ENCODE measurements at places on chromosomes 6 and 20.

- DNase-seq: no peak
- no peak overlapping the region for H3K4me3 ChIP-seq
- H3K36me3 ChIP-seq: no peaks in the 10 kb centered on the region
- no peak overlapping the region for H3K27ac ChIP-seq
- H3K27me3 ChIP-seq: no peaks in the 10 kb centered on the region
Measured at GRCh38 chr20:24668791-24669190, 199.4 kb downstream of the SYNDIG1 start.

DNA sequence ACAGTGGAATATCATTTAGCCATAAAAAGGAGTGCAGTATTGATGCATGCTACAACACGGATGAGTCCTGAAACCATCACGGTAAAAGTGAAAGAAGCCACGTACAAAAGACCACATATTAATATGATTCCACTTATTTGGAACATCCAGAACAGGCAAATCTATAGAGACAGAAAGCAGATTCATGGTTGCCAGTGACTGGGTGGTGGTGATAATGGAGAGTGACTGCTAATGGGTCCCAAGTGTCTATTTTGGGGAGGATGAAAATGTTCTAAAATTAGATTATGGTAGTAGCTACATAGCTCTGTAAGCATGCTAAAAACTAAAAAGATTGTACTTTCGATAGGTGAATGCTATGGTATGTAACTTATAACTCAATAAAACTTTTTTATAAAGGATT, 18.4 kb upstream of the CCND3 start:
- DNase-seq: no peak
- H3K27ac ChIP-seq: no peak overlapping the region
- H3K4me1 ChIP-seq: no peaks in the 10 kb centered on the region
- H3K27me3 ChIP-seq: no peaks in the 10 kb centered on the region
- H3K36me3 ChIP-seq: no peaks in the 10 kb centered on the region

DNA sequence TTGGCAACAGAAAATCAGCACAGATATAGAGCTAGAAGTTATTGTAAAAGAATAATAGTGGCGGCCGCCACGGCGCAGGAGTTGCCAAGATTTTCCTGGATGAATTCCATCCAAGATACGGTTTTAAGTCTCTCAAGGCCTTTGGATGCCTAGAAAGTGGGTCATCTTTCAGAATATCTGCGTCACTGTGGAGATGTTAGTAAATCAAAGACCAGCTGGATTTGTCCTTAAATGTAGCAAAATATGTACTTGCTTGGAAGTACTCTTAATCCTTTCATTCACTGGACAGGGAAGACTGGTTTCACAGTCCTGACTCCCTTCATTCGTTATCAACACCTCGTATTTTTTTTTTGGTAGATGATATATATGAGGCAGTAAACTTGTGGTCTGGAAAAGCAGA, 83.0 kb downstream of the SLC22A3 start:
- peaks cover 11% of the 10 kb centered on the region for H3K4me1 ChIP-seq
- no peaks in the 10 kb centered on the region for H3K36me3 ChIP-seq
- no peak overlapping the region for H3K27ac ChIP-seq
- no peaks in the 10 kb centered on the region for H3K27me3 ChIP-seq

- no peaks in the 10 kb centered on the region for H3K27me3 ChIP-seq
- no peaks in the 10 kb centered on the region for H3K36me3 ChIP-seq
- no peak for DNase-seq
- no peak overlapping the region for H3K27ac ChIP-seq
Measured at GRCh38 chr6:149938571-149939355, 3.1 kb upstream of the ULBP2 start.

DNA sequence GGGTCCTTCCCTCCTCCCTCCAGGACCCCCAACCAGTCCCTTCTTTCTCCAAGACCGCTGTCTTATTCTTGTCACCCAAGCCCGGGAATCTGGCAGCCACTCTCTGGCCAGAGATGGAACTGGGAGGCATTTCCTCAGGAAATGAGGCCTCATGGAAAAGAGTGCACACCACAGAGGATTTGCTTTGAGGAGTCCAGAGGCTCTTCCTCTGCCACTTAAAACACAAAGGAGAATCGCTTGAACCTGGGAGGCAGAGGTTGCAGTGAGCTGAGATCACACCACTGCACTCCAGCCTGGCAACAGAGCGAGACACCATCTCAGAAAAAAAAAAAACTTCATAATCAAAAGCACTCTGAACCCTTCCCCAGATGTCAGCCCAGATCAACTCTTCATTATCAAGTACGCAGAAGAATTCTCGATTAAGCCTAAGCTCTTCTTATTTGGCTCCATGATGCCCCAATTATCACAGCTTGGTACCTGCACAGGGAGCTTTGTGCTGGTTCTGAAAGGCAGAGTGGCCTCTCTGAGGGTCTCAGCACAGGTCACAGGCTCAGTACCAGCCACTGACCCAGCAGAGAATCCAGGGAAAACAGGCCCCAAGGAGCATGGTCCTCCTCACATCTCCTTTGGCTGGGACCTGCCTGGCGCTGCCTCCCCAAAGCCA, 82.9 kb upstream of the MAFB start:
- H3K4me3 ChIP-seq: no peak overlapping the region
- no peaks in the 10 kb centered on the region for H3K36me3 ChIP-seq
- H3K4me1 ChIP-seq: no peaks in the 10 kb centered on the region
- no peak for DNase-seq
- H3K27me3 ChIP-seq: no peaks in the 10 kb centered on the region

DNA sequence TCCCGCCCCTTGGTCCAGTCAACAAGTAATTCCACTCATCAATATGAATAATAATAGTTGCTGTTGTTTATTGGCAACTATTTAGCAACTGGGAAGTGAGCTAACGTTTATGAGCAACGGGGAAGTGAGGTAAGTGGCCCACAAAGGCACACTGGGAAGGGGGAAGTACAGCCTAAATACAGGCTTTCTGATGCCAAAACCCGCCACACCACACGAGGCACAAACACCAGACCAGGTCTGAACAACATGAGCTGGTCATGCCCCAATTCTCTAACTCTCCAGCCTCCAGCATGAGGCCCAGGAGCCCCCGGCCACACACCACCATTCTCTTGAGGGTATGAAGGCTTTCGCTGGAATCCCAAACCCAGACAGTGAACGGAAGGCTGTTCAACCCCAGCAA, 50.8 kb downstream of the PREX1 start:
- no peak overlapping the region for H3K27ac ChIP-seq
- no peaks in the 10 kb centered on the region for H3K36me3 ChIP-seq
- H3K4me3 ChIP-seq: no peak overlapping the region
- no peak for DNase-seq

GRCh38 chr6:42879372-42880239, at the start of gene RPL7L1:
RPL7L1 (plus strand) TSS chr6:42879616; CDS start chr6:42879911, 295 bp downstream.
- H3K4me3 ChIP-seq: peak within 1 kb of the TSS; percentile 40
- H3K27me3 ChIP-seq: no peaks in the 10 kb centered on the region
- peak; percentile 87 for DNase-seq
- H3K27ac ChIP-seq: peak within 1 kb of the TSS; percentile 74
- H3K4me1 ChIP-seq: peaks cover 5% of the 10 kb centered on the region
- no peaks in the 10 kb centered on the region for H3K36me3 ChIP-seq

GRCh38 chr6:136696783-136697364, 95.4 kb downstream of the MAP3K5 start:
- H3K4me3 ChIP-seq: no peak overlapping the region
- peaks cover 42% of the 10 kb centered on the region for H3K4me1 ChIP-seq
- peak overlapping the region; percentile 80 for H3K27ac ChIP-seq
